ENCODE measurements at places on chromosomes 7 and 10. TPM values are rescaled to one million over a fixed set of nuclear protein-coding genes. Genes with fewer than 3 reads are reported as not detected.

- H3K36me3 ChIP-seq, result no peaks in the 10 kb centered on the region
- H3K27ac ChIP-seq, result no peak overlapping the region
- H3K4me1 ChIP-seq, result no peaks in the 10 kb centered on the region
- no peaks in the 10 kb centered on the region for H3K27me3 ChIP-seq
These were observed 36.0 kb downstream of the R3HCC1L start for GRCh38 chr10:98170249-98171117.

The ACTL6B gene
- total RNA-seq, result not detected

The MOGAT3 gene
- total RNA-seq, result 43.8 TPM

DNA sequence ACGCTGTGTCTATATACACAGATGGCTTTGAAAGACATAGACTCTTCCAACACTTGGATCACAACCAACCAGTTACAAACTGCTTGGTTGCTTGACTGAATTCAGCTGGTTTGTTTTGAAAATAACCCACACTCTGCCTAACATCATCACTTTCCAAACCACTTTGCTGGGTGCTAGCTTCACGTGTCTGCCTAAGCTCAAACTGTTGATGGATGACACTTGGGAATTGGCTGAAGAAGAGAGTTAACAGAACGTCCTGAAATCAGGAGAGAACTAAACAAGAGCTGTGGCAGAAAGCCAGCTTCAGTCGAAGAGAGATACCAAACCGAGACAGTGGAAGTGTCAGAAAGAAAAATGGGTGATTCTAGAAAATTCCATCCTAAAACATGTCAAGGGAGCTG, 420.8 kb upstream of the AUTS2 start:
- peak; percentile 13 for DNase-seq
- H3K27me3 ChIP-seq, result no peaks in the 10 kb centered on the region
- H3K4me3 ChIP-seq, result no peak overlapping the region
- H3K27ac ChIP-seq, result peak overlapping the region; percentile 38
- H3K4me1 ChIP-seq, result no peaks in the 10 kb centered on the region

DNA sequence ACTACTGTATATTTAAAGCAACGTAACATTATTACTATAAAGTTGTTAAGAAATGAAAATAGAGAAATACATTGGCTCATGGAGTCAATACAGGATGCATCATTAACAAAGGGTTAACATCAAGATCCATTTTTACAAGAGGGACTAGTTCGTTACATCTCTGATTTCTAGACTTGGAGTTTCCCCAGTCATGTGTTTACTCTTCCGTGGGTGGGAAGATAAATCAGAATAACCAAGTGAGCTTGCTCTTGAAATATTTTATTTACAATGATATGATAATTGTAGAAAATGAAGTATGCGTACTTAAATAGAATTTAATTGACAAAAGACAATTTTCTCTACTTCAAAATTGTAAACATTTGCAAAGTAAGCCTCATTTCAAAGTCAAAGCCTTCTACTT, 1.0 kb upstream of the PRKAR2B start:
- H3K27me3 ChIP-seq, result no peaks in the 10 kb centered on the region
- no peaks in the 10 kb centered on the region for H3K36me3 ChIP-seq
- H3K27ac ChIP-seq, result peak overlapping the region; percentile 80
- peaks cover 20% of the 10 kb centered on the region for H3K4me1 ChIP-seq
- DNase-seq, result no peak

- no peaks in the 10 kb centered on the region for H3K27me3 ChIP-seq
- no peak for DNase-seq
- H3K4me1 ChIP-seq, result no peaks in the 10 kb centered on the region
- no peak overlapping the region for H3K4me3 ChIP-seq
- H3K27ac ChIP-seq, result no peak overlapping the region
These were observed 11.6 kb downstream of the VWDE start for GRCh38 chr7:12391922-12392615.

DNA sequence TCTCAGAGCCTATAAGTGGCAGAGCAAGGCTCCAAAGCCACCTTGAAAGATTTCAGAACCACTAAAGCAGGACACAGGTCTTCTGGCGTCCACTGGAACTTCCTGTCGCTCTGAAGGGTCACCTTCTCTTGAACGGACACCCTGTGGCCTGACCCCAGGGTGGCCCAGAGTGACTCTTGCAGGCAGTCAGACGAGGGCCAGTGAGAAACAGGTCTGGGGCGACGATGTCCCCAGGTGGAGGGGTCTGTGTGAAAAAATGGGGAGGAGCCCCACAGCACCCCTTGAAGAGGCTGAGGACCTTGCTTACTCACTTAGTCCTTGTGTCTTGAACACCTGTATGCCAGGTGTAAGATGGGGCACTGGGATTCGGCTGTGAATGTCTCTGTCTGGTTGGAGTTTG, 946 bp upstream of the RASGEF1A start:
- H3K36me3 ChIP-seq, result no peaks in the 10 kb centered on the region
- H3K27ac ChIP-seq, result no peak overlapping the region

GRCh38 chr7:11970132-11970531, 138.1 kb upstream of the THSD7A start:
- no peak overlapping the region for H3K4me3 ChIP-seq
- DNase-seq, result peak; percentile 14

DNA sequence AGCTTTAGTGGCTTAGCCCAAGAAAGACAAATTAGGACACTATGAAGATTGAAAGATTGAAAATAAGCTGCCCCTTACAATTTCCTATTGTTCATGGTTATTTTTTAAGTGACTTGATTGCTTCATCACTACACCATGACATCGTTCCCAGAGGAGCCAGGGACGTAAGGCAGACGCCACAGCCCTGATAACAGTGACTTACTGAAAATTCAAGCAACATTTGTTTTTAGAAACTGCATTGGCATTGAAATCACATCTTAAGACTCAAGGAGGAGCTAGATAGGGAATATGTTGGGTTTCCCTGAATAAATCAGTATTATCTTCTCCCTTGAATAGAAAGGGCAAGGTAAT, 38.7 kb upstream of the ANK3 start:
- no peak for DNase-seq
- H3K27me3 ChIP-seq, result no peaks in the 10 kb centered on the region
- no peaks in the 10 kb centered on the region for H3K4me1 ChIP-seq
- H3K27ac ChIP-seq, result no peak overlapping the region
- H3K4me3 ChIP-seq, result no peak overlapping the region
- H3K36me3 ChIP-seq, result no peaks in the 10 kb centered on the region

Data from transverse colon (tissue), 4 donors.